Muscle of arm (tissue), 14 donors: ENCODE measurements at places on chromosomes 2 and 18. TPM values are rescaled to one million over a fixed set of nuclear protein-coding genes. Genes with fewer than 3 reads are reported as not detected.

- DNase-seq: no peak
Measured at GRCh38 chr2:15645300-15645699, 53.6 kb downstream of the DDX1 start.

- DNase-seq: no peak
Measured at GRCh38 chr2:166521155-166521554, 27.1 kb upstream of the SCN7A start.

DNA sequence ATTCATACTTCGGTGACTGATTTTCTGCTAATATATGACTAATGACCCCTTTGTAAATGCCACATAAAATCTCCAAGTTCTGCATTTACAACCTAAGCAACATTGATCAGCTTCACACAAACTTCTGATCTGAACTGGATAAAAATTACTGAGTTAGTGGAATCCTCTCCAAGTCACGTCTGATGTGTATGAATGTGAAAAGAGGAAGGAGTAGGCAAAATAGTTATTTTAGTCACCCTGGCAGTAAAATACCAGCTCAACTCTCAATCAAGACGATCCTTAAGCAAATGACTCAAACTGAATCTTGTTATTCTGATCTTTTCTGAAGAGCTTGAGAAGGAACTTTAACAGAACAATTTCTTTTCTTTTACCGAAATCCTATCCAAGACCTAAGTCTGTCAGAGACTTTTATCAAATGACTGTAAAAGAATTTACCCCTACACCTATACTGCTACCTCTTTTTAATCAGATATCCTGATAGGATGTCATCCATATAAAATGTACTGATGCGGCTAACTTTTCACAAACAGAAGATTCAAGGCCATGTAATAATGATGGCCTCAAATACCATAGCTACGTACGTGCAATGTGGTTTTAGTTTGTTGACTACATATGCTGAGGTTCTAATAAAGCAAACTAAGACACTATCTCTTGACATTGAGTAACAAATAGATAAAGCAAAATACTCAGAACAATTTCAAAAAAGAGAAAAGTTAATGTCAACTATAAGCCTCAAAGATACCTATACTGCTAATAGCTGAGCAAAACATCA lies 23.7 kb downstream of the CUL3 start:
- DNase-seq: no peak

GRCh38 chr2:39991298-39991697 lies 212.2 kb upstream of the THUMPD2 start:
- DNase-seq: no peak

KLHL30 gene
- 10.8 TPM for polyA plus RNA-seq
